ENCODE measurements at places on chromosomes 12 and 14.
A peak's percentile ranks its signal among the peaks of the same experiment; 100 is the strongest.

- no peak for DNase-seq
Observed at GRCh38 chr12:46089414-46090162, 99.2 kb upstream of the SCAF11 start.

DNA sequence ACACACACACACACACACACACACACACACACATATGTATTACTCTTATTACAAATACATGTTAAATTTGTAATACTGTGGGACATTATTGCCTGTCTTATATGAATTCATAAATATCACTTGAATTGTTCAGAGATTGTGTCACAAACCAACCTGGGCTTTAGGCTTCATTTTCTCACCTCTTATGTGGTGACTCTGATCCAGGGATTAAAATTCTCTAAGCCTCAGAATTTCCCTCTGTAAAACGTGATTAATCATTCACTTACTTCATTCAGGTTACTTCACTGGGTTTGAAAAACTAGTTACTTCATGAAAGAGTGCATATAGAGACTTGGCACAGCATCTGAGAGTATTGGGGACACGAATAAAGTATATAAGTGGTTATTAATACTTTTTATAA, 240.3 kb upstream of the PDZRN4 start:
- no peak for DNase-seq

DNA sequence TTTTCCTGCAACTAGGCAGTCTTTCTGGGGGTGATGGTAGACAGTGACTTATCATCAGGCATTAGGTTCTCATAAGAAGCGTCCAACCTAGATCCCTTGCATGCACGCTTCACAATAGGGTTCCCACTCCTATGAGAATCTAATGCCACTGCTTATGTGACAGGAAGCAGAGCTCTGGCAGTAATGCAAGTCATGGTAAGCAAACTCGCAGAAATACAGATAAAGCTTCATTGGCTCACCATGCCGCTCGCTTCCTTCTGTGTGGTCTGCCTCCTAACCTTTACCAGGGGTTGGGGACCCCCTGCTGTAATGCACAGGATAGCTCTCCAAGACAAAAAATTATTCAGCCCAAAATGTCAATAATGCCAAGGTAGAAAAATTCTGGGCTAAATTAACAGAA, 864.2 kb downstream of the TRHDE start:
- no peak for DNase-seq

DNA sequence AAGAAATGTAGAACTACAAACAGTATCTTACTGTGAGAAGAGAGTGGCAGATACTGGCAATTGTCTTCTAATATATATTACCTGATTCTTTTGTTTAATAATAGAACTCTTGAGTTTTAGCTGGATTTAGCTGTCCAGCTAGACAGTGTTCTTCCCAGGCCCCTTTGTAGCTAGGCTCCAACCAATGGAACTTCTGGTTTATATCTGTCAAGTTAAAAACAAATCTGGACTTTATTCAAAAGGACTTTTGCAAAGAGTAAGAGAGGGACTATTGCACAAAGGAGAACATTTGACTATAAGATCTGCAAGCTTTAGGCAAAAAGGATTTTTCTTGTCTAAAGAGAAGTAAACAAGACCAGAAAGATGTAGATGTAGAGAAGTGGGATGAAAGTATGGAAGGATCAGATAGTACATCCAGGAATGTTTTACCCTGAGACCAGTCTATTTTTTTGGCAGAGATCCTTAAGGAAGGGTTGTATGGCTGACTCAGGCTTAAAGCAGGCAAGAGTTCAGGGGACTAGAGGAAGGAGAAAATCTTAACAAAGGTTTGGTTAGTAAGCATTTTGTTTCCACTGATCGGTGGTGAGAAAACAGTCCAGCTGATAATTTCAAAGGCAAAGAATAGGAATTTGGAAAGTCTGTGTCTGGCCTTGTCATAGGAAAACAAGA, 111.1 kb upstream of the PLEKHA5 start:
- DNase-seq = peak; percentile 83

- DNase-seq = peak; percentile 56
Observed at GRCh38 chr12:54988402-54989054, 4.0 kb upstream of the TESPA1 start.

DNA sequence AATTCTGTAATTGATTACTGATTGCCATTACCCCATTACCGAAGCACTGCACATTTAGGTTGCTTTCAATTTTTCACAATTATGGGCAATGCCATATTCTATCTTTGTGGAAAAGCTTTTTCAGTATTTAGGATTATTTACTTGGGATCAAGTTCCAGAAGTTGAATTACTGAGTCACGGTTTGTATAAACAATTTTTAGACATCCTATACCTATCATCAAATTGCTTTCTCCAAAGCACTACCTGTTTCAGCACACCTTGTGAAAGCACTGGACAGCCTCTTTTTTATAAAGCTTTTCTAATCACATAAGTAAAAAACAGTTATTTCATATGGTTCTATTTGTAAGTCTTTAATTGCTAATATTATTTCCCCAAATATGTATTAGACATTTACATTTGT, 221.5 kb upstream of the CAND1 start:
- no peak for DNase-seq

DNA sequence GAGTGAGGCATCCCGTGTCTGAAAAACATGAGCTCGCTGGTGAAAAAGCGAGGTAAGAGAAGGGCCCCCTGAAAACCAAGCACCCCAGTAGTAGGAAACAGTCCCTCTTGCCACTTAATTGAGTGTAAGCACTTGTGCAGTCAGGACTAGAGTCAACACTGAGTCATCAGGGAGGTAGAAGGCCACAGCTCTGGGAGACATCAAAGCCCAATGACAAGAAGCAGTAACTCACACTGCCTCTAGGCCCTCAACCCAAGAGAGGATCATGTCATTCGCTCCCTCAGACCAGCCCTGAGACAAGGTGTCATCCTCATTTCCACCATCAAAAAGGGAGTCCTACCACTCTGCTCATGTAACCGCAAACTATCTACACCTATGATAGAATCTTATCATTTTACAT, 17.8 kb downstream of the POMT2 start:
- DNase-seq = peak; percentile 81

DNA sequence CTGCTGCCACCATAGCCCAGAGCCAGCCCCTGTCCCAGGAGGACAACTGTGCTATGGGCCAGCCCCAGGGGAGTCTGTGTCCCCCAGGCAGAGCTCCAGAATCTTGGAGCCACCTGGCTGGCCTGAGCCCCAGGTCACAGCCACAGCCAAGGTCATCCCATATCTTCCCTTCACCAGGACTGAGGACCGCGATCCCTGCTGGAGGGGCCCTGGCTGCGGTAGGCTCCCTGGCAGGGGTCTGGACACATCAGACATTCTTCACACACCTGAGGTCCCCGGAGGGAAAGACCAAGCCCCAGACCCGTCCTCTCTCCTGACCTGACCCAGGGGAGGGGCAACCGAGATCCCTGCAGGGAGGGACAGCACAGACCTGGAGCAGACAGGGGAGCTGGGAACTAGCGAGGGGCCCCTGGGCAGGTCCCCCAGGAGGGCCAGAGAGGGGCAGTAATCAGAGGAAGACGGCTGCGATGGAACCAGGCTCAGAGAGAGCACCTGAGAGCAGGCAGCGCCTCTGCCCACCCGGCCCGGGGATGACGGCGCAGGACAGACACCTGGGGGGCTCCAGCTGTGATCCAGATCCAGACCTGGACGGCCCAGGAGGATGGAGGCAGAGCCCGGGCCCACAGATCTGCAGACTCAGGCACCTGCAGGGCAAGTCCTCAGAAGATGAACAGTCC, 103.2 kb upstream of the EIF5 start:
- DNase-seq = no peak

DNA sequence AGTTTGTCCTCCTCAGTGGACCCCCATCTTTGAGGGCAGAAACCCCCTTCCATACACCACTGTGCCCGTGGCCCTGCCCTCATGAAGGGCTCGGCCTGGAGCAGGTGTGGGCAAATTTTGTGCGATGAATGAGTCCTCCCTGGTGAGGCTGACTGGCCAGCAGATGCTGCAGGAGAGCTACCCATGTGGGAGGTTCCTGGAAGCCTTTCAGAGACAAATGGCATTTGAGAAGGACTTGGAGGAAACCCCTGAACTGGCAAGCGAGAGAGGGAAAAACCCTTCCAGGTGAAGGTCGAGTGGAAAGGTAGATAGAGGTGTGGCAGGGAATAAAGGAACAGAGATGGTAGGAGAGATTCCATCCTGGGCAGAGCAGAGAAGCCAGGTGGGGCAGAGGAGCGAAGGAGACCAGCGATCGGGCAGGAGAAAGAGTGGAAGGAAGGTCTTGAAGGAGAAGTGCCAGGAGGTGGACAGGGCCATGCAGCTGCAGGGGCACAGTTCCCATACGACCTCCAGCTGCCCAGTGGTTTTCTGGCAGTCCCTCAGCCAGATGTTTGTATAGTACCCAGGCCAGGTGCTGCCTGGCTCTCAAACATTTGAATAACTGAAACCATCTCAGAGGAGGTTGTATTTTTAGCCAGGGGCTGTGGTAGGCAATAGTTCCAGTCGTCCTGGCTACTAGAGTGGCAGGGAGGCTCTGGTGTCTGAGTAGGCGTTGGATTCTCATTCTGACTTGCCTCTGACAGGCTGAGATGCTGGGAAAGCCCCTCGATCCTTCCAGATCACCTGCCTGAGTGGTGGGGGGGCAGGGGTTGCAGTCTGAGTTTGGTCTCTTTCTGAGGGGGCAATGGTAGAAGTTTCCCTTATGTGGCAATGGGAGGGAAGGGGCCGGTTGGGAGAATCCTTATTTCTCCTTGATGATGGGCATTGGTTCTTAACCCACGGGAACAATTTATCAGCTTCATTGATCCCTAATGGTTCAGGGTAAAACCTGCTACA, 40.1 kb downstream of the FBXL14 start:
- no peak for DNase-seq

DNA sequence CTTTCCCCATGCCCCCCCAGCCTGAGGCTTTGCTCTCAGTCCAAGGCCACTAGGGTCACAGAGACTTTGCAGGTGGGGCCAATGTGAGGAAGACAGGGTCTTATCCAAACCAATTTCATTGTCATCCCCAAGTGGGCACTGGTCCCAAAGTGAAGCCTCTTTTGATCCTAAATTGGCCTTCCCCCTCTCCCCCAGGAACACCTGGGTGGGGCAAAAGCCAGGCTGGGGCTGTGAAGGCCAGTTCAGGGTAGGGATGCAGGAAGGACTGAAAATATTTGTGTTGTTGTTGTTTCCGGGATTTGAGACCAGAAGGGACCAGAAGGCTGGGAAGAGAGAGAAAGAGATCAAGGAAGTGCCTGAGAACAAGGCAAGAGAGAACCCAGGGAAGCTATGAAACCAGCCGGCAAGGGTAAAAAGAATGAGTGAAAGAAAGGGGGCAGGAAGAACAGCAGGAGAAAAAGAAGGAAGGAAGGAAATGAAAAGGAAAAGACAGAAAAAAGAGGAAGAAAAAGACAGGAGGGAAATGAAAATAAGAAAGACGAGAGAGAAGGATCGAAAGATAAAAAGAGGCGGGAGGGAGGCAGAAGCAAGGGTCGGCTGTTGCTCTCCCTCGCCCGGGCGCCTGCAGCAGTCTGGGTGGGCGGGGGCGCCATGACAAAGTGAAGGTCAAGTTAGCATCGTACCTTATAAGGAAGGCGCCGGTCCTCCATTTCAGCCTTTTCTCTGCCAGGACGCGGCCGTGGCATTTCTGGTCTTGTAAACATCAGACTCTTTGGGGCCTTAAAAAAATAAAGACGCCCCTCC, 7.4 kb upstream of the HOXC11 start:
- DNase-seq = no peak

- DNase-seq = no peak
Observed at GRCh38 chr12:55043542-55043941, 23.8 kb downstream of the NEUROD4 start.

DNA sequence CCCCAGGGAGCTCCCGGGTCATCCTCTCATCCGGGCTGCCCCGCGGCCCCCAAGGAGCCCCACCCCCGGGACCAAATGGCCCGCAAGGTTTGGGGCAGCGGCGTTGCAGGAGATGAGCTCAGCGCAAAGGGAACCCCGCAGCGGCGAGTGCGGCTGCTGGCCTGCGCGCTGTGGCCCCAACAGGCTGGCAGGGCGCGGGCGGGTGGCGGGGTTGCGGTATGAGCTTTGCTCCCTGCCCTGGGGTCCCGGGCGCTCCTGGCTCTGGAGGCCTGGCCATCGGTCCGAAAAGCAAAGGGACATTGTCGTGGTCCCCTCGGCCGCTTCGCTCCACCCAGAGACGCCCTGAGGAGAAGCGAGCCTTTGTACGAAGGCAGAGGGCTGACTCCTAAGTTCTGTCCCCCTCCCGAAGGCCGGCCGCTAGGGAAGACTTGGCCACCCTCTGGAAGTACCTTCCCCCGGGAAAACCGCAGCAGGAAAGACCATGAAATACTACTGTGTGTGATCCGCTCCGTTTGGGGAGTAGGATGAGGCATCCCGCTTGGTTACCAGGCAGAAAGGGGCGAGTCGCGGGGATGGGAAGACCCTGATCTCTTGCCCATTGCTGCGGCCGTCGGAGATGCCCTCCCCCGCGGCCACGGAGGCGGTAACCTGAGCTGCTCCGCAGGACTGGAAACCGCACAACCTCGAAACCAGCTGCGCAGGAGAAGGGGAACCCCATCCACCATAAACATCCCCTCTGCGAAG, 620 bp upstream of the NID2 start:
- DNase-seq = peak; percentile 58

DNA sequence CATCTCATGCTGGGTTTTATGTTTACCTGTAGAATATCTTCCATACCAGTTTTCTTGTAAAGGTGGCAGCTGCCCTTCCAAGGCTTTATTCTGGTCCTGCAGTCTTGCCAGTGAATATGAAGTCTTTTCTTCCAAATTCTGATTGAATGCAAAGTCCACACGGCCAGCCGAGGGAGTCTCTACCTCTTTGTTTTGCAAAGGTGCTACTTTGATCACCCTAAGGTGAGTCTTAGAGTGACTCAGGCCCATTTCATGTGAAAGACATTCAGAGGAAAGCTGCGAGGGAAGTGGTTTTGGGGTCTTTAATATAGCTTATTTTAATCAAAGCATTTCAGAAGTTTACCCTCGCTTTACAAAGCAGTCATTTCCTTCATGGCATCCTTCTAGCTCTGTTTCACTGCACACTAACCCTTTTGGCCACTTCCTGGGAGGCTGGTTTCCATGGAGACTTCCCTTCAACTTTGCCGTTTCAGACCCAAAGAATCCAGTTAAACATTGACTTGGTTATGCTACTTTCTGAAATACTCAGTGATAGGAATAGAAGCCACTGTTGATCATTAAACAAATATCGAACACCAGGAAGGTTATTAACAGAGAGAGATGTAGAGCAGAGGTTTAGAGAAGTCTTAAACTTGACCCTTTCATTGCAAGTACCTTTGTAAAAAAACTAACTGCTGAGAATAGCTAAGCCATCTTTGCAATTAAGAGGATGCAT, at the start of gene CCDC198:
Gene CCDC198 (minus strand): TSS at position 391 of the 715 bp plus-strand sequence. CDS start 142 bp downstream, at position 249.
- peak; percentile 14 for DNase-seq

DNA sequence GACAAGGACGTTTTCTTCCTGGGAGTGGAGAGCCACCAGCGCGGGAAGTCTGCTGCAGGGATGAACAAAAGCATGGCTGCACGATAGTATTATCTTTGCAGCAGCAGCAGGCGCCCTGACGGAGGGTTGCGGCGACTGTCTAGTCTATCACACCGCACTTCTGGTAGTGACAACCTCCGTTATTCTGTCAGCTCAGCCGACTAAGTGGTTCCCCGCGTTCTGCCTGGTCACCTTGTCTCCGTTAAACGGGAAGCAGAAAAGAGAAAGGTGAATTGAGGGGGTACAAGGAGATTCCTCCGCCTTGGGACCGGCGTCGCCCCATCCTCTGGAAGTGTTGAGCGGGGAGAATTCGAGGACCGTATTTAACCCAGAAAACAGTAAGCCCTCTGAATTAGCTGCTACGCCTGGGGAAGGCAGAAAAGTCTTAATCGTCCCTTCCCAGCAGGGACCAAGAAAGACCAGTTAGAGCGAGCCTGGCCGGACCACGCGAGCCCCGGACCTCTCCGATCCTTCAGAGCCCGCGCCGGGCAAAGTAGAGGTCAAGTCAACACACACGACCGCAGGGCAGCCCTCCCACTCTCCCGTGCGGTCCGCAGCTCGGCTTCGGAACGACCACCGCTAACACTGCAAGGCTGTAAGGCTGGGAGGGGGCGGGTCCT, 536 bp upstream of the DAAM1 start:
- DNase-seq = no peak

Measured in fibroblast of mammary gland (primary cell).